Progenitor cell of endocrine pancreas (in vitro differentiated cells): ENCODE measurements at places on chromosomes 13 and 19. TPM values are rescaled to one million over a fixed set of nuclear protein-coding genes. Genes with fewer than 3 reads are reported as not detected.

DNA sequence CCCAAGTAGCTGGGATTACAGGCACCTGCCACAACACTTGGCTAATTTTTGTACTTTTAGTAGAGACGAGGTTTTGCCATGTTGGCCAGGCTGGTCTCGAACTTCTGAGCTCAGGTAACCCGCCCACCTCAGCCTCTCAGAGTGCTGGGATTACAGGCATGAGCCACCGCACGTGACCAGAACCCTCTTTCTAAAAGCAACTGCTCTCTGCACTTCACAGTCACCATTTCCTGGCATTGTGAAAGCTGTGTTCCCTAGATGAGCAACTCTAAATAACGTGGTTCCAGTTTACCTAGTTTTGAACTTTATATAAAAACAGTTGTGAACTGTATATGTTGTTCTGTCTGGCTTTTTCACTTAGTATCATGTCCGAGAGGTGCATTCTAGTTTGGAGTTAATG, 152.9 kb downstream of the SIPA1L3 start:
- no peak overlapping the region for H3K4me3 ChIP-seq
- no peak overlapping the region for H3K27ac ChIP-seq
- peaks cover 53% of the 10 kb centered on the region for H3K4me1 ChIP-seq
- no peak for DNase-seq

DNA sequence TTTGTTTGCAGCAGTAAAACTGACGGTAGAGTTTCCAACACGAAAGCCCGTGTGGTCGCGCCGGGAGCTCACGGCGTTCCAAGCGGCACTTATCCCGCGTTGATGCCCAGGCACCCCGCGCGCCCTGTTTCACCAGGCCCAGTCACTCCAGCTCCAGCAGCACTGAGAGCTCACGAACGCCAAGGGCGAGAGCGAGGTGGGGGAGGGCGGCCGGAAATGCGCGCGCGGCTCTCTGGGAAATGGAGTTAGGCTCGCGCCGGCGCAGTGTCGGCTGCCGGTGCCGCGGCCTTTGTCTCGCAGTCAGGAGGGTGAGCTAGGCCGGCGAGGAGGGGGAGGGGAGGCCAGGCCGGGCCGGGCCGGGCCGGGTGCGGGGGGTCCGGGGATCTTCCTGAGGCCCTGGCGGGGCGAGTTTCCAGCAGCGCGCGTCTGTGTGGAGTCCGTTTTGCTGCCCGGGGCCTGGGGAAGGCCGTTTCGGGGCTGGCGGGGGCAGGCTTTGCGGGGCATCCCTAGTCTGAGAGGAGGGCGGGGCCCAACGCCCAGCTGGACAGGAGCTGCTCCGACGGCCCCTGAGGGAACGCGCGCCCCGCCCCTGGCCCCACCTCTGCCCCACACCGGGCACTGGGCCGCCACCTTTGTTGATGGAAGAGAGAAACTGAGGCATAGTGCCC, at the start of gene ZNF135:
Gene ZNF135, plus strand, starts transcription at position 280 of the 668 bp plus-strand sequence. CDS start 721 bp downstream, outside the sequence.
- DNase-seq: peak; percentile 73
- H3K27ac ChIP-seq: peak within 1 kb of the TSS; percentile 98
- H3K36me3 ChIP-seq: peaks cover 40% of the 10 kb centered on the region
- H3K27me3 ChIP-seq: peaks cover 6% of the 10 kb centered on the region
- H3K4me3 ChIP-seq: peak within 1 kb of the TSS; percentile 76

Gene FXYD3
- 14.2 and 17.3 TPM in 2 replicates for total RNA-seq

- no peaks in the 10 kb centered on the region for H3K36me3 ChIP-seq
- H3K27me3 ChIP-seq: no peaks in the 10 kb centered on the region
- H3K4me3 ChIP-seq: no peak overlapping the region
- H3K27ac ChIP-seq: no peak overlapping the region
- DNase-seq: no peak
Observed at GRCh38 chr13:83692800-83693199, 189.5 kb downstream of the SLITRK1 start.

- no peaks in the 10 kb centered on the region for H3K4me1 ChIP-seq
- H3K4me3 ChIP-seq: no peak overlapping the region
- H3K27ac ChIP-seq: peak overlapping the region; percentile 28
Observed at GRCh38 chr13:110677731-110678545, 28.0 kb downstream of the CARS2 start.
